Panc1 (cell line): ENCODE measurements at places on chromosomes 5 and 9.

DNA sequence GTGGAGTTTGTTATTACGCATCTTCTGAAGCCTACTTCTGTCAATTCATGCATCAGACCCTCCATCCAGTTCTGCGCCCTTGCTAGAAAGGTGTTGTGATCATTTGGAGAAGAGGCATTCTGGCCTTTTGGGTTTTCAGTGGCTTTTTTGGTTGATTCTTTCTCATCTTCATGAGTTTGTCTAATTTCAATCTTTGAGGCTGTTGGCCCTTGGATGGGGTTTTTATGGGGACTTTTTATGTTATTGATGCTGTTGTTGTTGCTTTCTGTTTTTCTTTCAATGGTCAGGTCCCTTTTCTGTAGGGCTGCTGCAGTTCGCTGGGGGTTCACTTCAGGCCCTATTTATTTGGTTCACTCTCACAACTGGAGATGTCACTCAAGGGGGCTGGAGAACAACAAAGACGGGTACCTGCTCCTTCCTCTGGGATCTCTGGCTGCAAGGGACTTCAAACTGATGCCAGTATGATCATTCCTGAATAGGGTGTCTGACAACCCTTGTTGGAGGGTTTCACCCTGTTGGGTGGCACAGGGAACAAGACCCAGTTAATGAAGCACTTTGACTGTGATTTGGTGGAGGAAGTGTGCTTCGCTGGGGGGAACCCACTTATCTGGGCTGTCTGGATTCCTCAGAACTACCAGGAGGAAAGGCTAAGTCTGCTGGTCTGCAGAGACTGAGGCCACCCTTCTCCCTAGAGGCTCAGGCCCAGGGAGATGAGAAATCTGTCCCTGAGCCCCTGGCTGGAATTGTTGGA lies 226.7 kb upstream of the PTGER4 start:
- no peak for DNase-seq

DNA sequence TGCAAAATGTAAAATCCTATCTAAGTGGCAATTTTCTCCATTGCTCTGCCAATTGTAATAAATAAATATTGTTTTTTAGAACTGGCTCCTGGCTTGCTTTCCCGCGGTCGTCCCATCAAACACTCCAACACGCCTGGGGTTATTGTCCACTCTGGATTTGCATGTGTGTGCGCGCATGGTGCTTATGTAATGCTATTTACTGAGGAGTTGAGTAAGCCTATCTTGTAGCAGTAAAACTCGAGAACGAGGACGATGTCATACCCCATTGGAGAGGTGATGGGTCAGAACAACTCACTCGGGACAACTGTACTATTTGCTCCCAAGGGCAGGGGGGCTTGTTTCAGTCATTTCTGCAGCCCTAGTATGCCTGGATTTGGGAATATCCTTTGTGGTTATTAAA lies 220.9 kb downstream of the PAX5 start:
- no peak for DNase-seq

DNA sequence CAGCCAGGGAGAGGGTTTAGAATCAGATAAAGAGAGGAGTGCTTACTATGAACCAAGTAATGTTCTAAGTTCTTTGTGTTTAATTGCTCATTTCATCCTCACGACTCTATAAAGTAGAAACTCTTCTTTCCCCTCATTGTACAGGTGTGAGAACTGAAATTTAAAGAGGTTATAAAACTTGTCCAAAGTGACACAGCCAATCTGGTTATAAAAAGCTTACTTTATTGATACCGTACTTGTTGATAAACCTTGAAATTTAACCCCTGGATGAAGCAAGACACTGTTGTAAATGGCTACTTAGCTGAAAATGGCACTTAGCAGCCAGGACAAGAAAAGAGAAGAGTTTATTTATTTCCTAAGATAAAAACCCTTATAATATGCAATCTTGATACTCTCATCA lies 702.4 kb downstream of the KCTD16 start:
- no peak for DNase-seq

DNA sequence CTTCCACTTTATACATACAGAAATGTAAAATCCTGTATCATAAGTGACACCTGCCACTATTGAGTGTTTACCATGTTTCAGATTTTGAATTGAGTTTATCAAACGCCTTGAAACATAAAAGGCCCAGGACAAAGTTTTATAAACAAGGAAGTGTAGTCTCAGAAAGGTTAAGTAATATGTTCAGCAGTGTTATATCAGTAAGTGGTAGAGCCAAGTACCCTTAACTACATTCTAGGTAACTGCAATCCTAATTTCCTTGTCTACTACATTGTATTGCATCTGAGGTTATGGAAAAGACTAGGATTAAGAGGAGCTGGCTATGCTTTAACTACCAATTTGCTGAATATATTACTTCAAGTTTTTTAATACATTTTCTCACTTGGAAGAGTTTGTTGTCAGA lies 641.6 kb downstream of the LRRC70 start:
- DNase-seq, result no peak
